ENCODE measurements at places on chromosomes 13 and 19.

GRCh38 chr13:78100486-78100885, 181.9 kb upstream of the EDNRB start:
- DNase-seq = no peak

- DNase-seq = no peak
These were observed 447.7 kb downstream of the GPC6 start for GRCh38 chr13:93674337-93674755.

DNA sequence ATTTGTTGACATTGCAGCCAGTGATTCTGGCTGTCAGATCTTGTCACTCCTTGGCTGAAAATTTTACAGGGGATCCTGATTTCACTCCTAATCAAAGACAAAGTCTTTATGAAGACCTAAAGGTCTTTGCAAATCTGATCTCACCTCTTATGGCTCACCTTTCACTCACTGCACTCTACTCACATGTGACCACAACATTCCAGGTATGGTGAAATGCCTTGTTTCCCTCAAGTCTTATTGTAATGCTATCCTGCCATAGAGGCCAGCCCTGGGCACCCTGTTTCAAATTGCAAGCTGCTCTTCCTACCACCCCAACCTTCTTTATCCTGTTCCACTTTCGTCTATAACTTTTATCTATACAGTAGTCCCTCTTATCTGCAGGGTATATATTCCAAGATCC, 200.1 kb downstream of the NDFIP2 start:
- no peak for DNase-seq

GRCh38 chr13:63595811-63596210, 2180.2 kb upstream of the PCDH20 start:
- DNase-seq = no peak

DNA sequence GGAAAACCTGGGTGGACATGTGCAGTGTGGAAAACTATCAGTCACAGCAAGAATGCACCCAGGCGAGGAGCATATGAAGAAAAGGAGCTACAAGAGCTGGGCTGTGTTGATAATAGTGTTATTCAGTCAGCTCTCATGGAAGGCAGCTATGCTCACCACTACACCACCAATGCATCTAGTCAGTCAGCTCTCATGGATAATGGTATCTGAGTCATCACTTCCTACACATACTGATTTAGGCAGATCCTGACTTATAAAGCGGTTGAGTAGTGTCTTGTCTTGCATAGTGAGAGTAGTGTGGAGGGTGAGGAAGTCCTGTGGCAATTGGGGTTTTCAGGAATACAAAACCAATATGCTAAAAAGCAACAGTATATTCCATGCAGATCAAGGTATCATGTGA, 9.1 kb upstream of the ZNF160 start:
- no peak for DNase-seq

GRCh38 chr19:48867123-48867745, 1.2 kb downstream of the PLEKHA4 start:
- no peak for DNase-seq

GRCh38 chr19:49954933-49955332, 6.0 kb downstream of the SIGLEC11 start:
- no peak for DNase-seq

- DNase-seq = no peak
These were observed 17.4 kb upstream of the SLC39A3 start for GRCh38 chr19:2756921-2757881.

- DNase-seq = no peak
These were observed 93.4 kb upstream of the SLITRK1 start for GRCh38 chr13:83975655-83976165.

GRCh38 chr19:48511321-48511731, 309 bp downstream of the LMTK3 start:
- no peak for DNase-seq

GRCh38 chr19:32676186-32676894, 692 bp downstream of the RGS9BP start:
- no peak for DNase-seq

- DNase-seq = no peak
These were observed 129.0 kb upstream of the SPRY2 start for GRCh38 chr13:80469853-80470381.

- no peak for DNase-seq
These were observed 1.8 kb downstream of the DACH1 start for GRCh38 chr13:71864986-71865873.

- no peak for DNase-seq
These were observed 1022.5 kb downstream of the PCDH9 start for GRCh38 chr13:66207610-66208009.

GRCh38 chr13:44117816-44118215, 238.1 kb downstream of the LACC1 start:
- no peak for DNase-seq

DNA sequence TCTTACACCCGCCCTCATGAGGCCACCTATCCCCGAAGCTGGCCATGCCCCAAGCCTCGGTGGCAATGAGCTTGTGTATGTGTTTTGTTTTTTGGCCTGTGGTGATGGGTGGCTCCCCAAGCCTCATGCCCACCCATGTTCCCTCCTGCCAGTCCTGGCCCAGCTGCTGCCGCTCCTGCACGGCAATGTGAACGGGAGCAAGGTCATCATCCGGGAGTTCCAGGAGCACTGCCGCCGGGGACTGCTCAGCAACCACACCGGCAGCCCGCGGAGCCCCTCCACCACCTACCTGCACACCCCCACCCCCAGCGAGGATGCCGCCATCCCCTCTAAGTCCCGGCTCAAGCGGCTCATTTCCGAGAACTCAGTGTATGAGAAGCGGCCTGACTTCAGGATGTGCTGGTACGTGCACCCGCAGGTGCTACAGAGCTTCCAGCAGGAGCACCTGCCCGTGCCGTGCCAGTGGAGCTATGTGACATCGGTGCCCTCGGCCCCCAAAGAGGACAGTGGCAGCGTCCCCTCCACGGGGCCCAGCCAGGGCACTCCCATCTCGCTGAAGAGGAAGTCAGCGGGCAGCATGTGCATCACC, 24.6 kb downstream of the UBXN6 start:
- DNase-seq = no peak

- DNase-seq = no peak
These were observed 3.9 kb upstream of the ACOD1 start for GRCh38 chr13:76944456-76944855.

- no peak for DNase-seq
These were observed 356.5 kb upstream of the SLITRK6 start for GRCh38 chr13:86155756-86156155.

Measured in activated T-cell treated with anti-CD3 and anti-CD28 coated beads for 4 hours (primary cell).